Left renal cortex interstitium (tissue), 4 donors: ENCODE measurements at places on chromosomes 2 and 18. TPM values are rescaled to one million over a fixed set of nuclear protein-coding genes. Genes with fewer than 3 reads are reported as not detected.

Gene DNPEP
- polyA plus RNA-seq = 70.7 TPM

GRCh38 chr18:47246027-47246971 lies 5.2 kb downstream of the SKOR2 start:
- DNase-seq = no peak

- DNase-seq = no peak
Observed at GRCh38 chr18:28181616-28182015, 4.7 kb upstream of the CDH2 start.

- DNase-seq = no peak
Observed at GRCh38 chr18:48815179-48815515, 135.6 kb downstream of the SMAD7 start.

- no peak for DNase-seq
Observed at GRCh38 chr2:99066075-99066958, 75.2 kb upstream of the C2orf15 start.

DNA sequence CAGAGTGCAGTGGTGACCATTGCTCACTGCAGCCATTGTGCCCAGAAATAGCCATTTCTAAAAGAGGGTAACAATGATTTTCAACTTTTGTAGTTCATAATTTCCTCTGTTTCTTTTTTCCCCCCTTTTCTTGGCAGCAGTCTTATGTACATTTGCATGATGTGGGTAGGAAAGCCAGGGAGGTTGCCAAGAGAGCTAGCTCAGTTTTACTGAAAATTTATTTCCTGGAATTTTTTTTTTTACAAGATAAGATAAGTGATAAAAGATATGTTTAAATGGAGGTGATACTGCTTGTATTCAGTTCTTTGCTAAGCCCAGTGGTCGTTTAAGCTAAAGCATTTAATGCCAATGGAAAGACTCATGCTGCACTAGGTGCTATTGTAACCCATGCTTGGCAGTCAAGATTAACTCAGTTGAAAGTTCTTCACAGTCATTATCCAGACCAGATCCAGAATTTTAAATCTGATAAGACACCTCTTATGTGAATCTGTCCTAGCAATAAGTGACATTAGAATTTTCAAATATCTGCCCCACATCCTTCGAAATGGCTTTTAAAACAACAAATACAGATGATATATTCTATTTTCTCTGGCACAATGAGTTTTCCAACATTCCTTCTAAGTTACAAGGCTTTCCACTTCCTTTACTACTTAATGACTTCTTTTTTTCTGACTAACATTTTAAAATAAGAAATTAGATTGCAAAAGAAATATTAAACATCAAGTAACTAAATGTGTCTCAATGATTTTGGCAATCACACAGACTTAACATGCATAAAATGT lies 4.4 kb upstream of the ATP8B1 start:
- no peak for DNase-seq

- no peak for DNase-seq
Observed at GRCh38 chr2:33069894-33070651, 123.3 kb downstream of the LTBP1 start.
